ENCODE measurements at places on chromosomes 5 and 9.

DNA sequence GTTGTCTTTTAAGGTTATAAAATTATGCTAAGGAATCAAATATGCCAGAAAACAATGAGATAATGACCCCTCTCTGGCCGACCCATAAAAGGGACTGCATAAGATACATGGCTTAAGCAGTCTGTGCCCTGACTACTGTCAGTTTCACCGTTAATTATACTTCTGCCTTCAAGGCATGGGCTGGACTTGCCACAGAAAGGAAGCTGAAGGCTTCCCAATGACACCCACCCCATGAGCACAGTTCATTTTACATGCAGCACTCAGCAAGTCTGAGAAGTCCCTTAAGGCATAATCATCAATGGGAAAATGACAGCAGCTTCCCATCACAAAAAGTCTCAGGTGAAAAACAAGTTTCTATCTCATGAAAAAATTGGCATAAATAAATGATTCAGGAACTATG lies 175.6 kb downstream of the GLIS3 start:
- no peak for DNase-seq

DNA sequence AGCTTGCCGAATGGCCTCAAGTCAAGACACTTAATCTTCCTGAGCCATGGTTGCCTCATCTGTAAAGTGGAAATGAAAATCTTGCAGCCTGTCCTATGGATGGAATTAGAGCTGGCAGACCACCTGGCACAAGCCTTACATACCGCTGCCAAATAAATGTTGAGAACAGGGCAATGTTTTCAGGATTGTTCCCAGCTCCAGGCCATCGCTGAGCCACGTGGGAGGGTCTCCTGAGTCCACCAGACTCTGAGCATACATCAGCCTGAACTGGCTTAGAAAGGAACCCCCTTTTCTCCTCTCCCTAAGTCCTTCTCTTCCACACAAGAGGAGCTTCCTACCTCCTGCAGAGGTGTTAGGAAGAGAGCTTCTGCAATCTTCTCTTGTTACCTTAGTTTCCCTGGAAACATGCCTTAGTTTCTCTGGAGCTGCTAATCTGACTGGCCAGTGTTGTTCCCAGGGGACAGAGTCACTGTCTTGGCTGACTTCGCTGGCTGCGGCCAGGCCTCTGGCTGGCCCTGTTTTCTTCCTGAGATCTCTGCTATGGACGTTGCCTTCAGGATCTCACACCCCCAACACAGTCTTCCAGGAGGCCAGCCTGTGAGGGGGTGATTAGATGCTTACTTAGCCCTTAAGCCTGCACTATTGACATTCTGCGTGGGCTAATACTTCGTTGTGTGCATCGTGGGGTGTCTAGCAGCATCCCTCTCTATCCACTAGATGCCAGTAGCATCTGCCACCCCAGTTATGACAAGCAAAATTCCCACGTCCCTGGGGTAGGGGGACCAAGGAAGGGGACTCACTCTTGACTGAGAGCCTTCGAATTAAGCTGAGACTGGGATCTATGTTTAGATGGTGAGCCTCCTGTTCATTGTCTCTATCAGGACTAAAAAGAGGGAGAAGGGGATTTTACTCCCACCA lies 62.2 kb downstream of the BOD1 start:
- no peak for DNase-seq

DNA sequence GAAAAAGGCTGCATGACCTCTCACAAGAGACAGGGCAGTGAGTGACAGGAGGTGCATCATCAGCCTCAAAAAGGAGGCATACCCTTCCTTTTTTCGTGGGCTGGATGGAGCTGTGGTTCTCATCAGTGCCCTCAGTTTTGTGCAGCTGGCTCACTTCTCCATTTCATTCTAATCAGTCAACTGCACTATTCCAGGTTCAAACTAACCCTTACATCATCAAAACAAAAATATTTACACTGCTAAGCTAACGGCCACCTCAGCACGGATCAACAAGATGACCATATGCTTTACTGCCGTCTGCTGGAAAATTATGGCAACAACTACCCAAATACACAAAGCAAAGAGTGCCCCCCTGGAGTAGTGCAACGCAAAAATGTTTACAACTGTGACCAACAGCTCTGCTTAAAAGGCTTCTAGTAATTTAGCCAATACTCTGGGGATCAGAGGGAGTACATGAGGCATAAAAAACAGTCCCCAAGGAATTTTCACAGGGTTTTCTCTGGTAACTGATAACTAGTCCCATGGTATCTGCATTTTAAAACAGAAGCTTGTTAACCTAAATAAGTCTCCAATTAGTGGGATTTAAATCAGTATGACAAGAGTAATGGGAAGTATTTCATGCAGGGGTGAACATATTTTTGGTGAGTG lies 10.8 kb downstream of the KCNV2 start:
- peak; percentile 84 for DNase-seq

DNA sequence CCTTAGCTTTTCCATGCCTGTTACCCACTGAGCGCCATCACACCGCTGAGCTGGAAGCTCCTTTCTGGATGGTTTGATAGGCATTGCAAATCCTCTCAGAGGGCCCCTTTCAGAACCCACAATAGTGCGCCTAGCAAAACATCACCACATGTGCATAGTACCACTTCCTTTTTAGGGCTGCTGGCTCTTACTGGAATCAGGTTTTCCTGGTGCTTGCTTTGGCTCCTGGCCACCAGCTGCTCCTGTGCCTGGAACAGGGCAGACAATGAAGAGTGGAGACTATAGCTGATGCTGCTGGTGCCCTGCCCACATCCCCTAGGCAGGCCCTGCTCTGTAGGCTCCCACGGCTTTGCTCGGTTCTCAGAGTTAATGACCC lies 163.6 kb upstream of the SEMA6A start:
- no peak for DNase-seq

GRCh38 chr5:120298981-120299380 lies 165.1 kb upstream of the PRR16 start:
- no peak for DNase-seq

DNA sequence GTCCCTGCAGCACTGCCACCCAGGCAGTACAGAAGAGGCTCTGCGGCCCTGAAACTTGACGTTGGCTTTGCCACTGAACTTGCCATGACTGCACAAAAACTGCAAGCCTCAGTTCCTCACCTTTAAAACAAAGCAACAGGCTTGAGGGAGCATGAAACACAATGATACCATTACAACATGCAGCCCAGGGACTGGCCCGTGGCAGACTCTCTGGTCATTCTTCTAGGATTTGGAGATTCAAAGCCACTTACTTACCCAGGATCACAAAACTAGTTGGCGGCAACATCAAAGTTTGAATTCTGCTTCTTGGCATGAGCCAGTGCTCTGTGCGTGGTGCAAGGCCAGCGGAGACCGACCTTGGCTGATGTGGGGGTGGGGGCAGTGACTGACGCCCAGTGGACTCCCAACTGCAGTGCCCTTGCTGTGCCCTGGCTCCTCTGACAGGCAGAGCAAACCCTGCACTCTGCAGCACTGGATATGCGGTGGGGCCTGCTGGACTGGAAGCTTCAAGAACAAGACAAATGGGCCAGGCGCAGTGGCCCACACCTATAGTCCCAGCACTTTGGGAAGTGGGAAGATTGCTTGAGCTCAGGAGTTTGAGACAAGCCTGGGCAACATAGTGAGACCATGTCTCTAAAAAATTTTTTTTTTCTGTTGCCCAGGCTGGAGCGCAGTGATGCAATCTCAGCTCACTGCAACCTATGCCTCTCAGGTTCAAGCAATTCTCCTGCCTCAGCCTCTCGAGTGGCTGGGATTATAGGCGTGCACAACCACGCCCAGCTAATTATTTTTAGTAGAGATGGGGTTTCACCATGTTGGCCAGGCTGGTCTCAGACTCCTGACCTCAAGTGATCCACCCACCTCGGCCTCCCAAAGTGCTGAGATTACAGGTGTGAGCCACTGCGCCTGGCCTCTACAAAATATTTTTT lies 18.9 kb downstream of the SQSTM1 start:
- no peak for DNase-seq

Measured in NCI-H748 treated with DMSO at 0.1 percent for 48 hours (cell line).